ENCODE measurements at places on chromosomes 13 and 19. TPM values are rescaled to one million over a fixed set of nuclear protein-coding genes. Genes with fewer than 3 reads are reported as not detected.

The KLK7 gene
- total RNA-seq = not detected

The PLIN4 gene
- not detected for total RNA-seq

The OR7D2 gene
- 0.08 TPM for total RNA-seq

The PLIN3 gene
- total RNA-seq = 40.5 TPM

The ZNF256 gene
- 6.1 TPM for total RNA-seq

The PPP1R15A gene
- total RNA-seq = 77.2 TPM

The ZNF763 gene
- total RNA-seq = 1.4 TPM

The NXNL1 gene
- total RNA-seq = not detected

DNA sequence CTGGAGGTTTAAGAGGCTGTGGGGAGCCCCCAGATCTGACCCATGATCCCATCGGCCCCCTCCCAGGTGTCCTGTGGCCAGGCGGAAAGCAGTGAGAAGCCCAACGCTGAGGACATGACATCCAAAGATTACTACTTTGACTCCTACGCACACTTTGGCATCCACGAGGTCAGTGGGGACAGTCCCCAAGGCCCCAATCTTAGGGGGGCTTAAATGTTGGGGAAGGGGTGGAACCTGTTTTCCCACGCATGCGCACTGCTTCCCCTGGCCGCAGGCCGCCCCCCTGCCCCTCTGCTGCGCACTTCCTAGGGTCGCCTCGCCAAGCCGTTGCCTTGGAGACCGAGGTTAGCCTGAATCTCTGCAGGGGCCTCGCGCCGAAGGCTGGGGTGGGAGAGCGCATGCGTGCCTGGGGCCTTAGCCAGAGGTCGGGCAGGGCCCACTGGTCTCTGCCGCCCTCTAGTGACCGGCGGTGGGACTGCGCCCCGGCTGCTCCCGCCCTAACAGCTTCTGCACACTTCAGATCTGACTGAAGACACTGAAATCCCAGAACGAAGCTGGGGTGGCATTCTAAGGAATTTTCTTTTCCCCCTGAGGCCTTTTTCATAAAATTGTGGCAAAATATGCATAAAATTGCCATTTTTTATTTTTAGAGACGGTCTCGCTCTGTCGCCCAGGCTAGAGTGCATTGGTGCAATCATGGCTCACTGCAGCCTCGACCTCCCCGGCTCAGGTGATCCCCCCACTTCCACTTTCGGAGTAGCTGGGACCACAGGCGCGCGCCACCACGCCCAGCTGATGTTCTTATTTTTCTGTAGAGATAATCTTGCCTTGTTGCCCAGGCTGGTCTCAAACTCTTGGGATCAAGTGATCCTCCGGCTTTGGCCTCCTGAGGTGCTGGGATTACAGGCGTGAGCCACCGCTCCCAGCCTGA is 3.6 kb downstream of the PRMT1 start:
- peak; percentile 93 for DNase-seq

GRCh38 chr13:101298517-101298916 is 117.8 kb downstream of the NALCN start:
- DNase-seq = no peak

GRCh38 chr13:112908342-112908741 is 60.7 kb upstream of the MCF2L start:
- no peak for DNase-seq

DNA sequence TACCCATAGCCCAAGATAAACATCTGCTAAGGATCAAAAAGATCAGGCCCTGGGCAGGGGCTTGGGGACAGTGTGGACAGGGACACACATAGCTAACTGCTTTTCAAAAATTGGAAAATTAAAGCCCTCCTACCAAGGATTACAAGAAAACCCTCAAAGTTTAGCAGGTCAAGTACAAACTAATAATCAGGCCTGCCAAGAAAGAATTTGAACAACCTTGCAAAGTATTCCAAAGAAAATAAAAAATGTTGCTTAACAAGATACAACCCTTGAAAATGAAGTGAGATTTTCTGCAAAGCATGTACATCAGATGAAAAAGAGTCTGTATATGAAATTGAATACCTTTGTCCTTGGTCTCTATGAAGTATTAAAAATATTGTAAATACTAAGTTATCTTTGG is 67.3 kb downstream of the KLF12 start:
- no peak for DNase-seq

- no peak for DNase-seq
Measured at GRCh38 chr19:40578442-40578908, 1.8 kb downstream of the SHKBP1 start.

GRCh38 chr13:97359181-97360057 is 74.5 kb upstream of the RAP2A start:
- DNase-seq = peak; percentile 50

DNA sequence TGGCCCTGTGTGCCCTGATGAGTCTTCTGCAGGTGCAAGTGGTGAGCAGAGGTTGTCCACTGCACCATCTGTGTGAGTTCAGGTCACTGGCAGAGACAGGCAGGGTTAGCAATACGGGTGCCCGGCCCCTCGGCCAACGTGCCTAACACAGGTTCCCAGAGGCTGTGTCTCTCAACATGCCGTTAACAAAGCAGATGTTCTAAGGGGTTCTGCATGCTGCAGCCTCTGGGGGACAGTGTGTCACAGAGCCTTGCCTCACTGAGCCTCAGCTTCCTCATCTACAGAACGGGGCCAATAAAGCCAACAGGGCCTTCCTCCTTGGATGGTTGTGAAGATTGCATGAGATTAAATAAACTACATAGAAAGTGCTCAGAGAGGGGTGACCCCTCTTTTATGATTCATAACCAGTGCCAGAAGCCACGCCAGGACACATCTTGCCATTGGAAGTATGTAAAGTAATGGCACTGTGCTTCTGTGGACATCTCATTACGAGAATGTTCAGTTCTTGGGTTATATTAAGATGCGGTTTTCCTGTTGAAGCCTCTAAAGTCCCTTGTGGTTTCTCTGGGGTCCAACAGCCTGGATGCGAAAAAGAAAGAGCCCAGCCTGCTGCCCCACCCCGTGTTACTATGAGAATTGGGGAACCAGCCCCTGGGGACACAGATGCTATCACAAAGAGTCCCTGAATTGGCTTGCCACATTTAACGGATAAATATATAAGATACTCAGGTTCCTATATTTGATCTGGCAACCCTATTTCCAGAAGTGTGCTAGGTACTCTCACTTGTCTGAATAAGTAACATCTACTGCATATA is 11.2 kb upstream of the ARHGEF18 start:
- peak; percentile 42 for DNase-seq

GRCh38 chr13:67221630-67222226 is 8.4 kb downstream of the PCDH9 start:
- DNase-seq = no peak

GRCh38 chr19:58346961-58347929 is 6.0 kb downstream of the A1BG start:
- DNase-seq = peak; percentile 75

GRCh38 chr13:41145136-41145908 is 12.7 kb upstream of the KBTBD6 start:
- no peak for DNase-seq

- no peak for DNase-seq
Measured at GRCh38 chr19:46975925-46976782, 43.5 kb upstream of the NPAS1 start.

- DNase-seq = peak; percentile 51
Measured at GRCh38 chr19:17681505-17682125, 6.5 kb downstream of the UNC13A start.

GRCh38 chr19:33813391-33814101 is 16.9 kb downstream of the KCTD15 start:
- no peak for DNase-seq

- DNase-seq = no peak
Measured at GRCh38 chr13:111322916-111323331, 2.5 kb downstream of the TEX29 start.

- DNase-seq = no peak
Measured at GRCh38 chr13:25690582-25690981, 318.8 kb downstream of the ATP8A2 start.

DNA sequence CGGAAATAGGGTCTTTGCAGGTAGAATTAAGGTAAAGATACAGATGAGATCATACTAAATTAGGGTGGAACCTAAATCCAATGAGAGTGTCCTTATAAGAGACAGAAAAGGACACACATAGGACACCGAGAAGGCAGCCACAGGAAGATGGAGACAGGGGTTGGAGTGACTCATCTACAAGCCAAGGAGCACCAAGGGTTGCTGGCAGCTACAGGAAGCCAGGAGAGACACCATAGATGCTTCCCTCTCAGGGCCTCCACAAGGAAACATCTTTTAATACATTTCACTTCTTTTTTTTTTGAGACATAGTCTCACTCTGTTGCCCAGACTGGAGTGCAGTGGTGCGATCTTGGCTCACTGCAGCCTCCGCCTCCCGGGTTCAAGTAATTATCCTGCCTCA is 10.1 kb downstream of the TMEM143 start:
- DNase-seq = no peak

GRCh38 chr19:21593934-21594820 is 88.8 kb downstream of the ZNF429 start:
- no peak for DNase-seq

GRCh38 chr13:42607546-42607945 is 33.6 kb downstream of the TNFSF11 start:
- no peak for DNase-seq

- DNase-seq = no peak
Measured at GRCh38 chr13:41605319-41606285, 148.3 kb downstream of the RGCC start.

DNA sequence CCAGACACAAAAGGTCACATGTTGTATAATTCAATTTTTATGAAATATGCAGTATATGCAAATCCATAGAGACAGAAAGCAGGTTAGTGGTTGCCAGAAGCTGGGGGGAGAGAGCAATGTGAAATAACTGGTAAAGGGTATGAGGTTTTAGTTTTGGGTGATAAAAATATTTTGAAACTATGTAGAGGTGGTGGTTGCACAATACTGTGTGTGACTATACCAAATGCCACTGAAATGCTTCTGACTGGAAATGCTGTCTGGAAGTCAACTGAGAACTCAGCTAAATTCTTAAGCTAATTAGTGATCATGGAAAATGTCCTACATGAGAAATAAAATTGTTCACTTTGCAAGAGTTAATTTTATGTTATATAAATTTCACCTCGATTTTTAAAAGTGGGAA is 65.3 kb upstream of the RXFP2 start:
- DNase-seq = no peak

DNA sequence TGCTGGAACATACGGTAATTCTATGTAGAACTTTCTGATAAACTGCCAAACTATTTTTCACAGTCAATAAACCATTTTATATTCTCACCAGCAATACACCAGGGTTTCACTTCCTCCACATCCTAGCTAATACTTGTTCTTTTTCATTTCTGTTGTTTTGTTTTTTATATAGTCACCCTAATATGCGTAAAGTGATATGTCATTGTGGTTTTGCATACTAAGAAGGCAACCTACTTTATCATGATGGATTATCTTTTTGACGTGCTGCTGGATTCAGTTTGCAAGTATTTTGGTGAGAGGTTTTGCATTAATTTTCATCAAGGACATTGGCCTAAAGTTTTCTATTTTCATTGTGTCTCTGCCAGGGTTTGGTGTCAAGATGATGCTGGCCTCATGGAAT is 1384.1 kb downstream of the UQCRFS1 start:
- DNase-seq = no peak

- DNase-seq = no peak
Measured at GRCh38 chr19:29624489-29625185, 18.6 kb downstream of the POP4 start.

Data from activated CD4-positive, alpha-beta memory T cell treated with anti-CD3 and anti-CD28 coated beads, Interleukin-2, amount 10 ng/mL, durations not matched to agents 7 days and 5 days (primary cell).